ENCODE measurements at places on chromosomes 13 and 19.

DNA sequence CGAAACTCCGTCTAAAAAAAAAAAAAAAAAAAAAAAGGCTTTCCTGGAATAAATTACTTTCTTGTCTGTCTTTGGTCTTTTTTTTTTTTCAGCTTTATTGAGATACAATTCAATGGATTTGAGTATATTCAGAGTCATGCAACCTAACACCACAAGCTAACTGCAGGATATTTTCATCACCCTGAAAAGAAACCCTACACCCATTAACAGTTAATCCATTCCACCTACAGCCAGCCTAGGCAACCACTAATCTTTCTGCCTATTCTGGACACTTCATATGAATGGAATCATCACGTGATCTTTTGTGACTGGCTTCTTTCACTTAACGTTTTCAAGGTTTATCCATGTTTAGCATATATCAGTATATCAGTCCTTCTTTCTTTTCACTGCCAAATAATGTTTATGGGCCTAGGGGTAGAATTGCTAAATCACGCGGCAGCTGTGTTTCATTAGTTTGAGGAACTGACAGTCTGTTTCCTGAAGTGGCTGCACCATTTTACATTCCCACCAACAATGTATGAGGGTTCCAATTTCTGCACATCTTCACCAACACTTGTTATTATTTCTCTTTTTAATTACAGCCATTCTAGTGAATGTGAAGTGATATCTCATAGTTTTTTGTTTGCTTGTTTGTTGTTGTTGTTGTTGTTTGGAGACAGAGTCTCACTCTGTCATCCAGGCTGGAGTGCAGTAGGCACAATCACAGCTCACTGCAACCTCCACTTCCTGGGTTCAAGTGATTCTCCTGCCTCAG is 19.9 kb downstream of the LRFN3 start:
- H3K27ac ChIP-seq, result no peak overlapping the region
- H3K4me1 ChIP-seq, result peaks cover 13% of the 10 kb centered on the region
- DNase-seq, result no peak

GRCh38 chr13:105595471-105595870 is 940.0 kb downstream of the EFNB2 start:
- H3K27ac ChIP-seq, result no peak overlapping the region
- no peak overlapping the region for H3K4me3 ChIP-seq
- no peak for DNase-seq
- no peaks in the 10 kb centered on the region for H3K27me3 ChIP-seq
- no peaks in the 10 kb centered on the region for H3K36me3 ChIP-seq
- H3K4me1 ChIP-seq, result no peaks in the 10 kb centered on the region

GRCh38 chr19:1411255-1412191 is 4.1 kb downstream of the DAZAP1 start:
- H3K4me3 ChIP-seq, result no peak overlapping the region
- peaks cover 18% of the 10 kb centered on the region for H3K36me3 ChIP-seq

DNA sequence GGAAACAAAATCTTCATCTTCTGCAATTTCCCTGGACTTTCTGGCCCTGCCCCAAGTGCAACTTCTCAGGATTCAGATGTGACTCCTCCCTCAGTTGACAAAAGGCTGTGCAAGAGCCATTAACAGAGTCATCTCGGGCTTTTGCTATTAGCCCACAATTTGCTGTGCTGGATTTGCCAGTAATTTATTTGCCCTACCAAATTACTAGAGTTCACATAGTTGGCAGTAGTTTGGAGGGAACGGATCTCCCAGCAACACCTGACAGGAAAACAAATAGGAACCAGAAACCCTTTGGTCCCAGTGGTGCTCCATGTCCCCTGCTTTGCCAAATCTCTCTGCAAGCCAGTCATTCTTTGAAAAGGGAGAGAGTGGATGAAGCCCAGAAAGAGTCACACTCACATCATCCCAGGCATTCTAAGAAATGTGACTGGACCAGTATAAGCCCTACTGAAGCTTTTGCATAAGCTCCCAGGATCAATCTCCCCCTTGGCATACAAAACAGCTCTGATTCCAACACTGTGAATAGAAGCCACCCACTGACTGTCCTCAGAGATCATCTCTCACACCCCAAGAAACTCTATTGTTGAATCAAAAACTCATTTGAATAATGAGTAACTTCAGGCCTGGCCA is 350.1 kb upstream of the NBEA start:
- no peak overlapping the region for H3K4me3 ChIP-seq
- no peaks in the 10 kb centered on the region for H3K36me3 ChIP-seq
- no peaks in the 10 kb centered on the region for H3K27me3 ChIP-seq
- no peak for DNase-seq

GRCh38 chr13:60379837-60380565 is 17.0 kb upstream of the TDRD3 start:
- H3K4me1 ChIP-seq, result no peaks in the 10 kb centered on the region
- no peak for DNase-seq
- no peaks in the 10 kb centered on the region for H3K36me3 ChIP-seq
- H3K4me3 ChIP-seq, result no peak overlapping the region
- no peak overlapping the region for H3K27ac ChIP-seq
- H3K27me3 ChIP-seq, result no peaks in the 10 kb centered on the region

DNA sequence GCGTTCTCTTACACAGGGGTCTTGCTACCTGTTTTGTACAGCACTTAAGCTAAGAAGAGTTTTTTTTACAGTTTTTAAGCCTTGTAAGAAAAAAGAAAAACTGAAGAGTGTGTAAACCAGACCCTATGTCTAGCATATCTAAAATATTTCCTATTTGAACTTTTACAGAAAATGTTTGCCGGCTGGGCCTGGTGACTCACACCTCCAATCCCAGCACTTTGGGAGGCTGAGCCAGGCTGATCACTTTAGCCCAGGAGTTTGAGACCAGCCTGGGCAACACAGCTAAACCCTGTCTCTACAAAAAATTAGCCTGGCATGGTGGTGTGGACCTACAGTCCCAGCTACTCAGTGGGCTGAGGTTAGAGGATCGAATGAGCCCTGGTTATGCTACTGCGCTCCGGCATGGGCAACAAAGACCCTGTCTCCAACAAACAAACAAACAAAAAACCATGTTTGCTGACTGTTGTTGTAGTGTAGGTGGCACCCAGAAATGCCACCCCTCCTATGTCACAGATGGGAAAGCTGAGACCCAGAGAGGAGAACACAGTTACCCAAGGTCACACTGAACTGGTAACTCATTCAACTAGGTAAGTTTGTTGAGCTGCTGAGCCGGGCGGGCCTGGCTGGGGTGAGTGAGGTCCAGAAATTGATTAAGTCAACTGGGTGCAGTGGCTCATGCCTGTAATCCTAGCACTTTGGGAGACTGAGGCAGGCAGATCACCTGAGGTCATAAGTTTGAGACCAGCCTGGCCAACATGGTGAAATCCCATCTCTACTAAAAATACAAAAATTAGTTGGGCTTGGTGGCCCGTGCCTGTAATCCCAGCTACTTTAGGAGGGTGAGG is 1.9 kb upstream of the VASP start:
- no peaks in the 10 kb centered on the region for H3K4me1 ChIP-seq
- no peaks in the 10 kb centered on the region for H3K36me3 ChIP-seq
- H3K27me3 ChIP-seq, result peaks cover 16% of the 10 kb centered on the region
- no peak overlapping the region for H3K27ac ChIP-seq
- no peak for DNase-seq

DNA sequence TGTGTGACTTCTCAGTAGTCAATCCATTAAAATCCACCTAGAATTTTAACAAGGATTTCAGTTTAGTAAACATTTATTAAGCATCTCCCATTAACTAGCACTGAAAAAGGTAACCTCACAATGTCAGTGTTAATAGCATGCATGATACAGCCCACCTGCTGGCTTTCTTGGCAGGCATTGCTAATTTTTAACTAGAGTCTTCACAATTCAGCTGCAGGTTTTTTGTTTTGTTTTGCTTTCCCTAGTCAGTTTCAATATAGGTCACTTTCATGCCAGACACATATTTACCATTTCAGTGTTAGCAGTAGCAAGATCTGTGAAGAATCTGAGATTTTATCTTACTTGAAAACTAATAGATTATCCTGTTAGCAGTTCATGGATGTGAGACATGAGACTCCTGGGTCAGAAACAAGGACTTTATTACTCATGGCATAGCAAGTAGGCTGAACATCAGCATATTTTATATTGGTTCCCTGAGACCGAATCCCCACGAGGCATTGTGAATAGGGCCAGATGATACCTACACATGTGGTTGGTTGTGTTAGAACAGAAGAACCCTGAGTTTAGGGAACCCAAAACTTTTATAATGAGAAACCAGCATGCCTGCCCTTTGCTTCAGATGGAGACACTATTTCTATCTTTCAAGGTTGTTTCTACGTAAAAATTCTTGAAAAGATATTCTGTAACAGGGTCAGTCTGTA is 198.0 kb upstream of the HTR2A start:
- no peaks in the 10 kb centered on the region for H3K4me1 ChIP-seq
- H3K36me3 ChIP-seq, result no peaks in the 10 kb centered on the region
- H3K27me3 ChIP-seq, result no peaks in the 10 kb centered on the region
- no peak for DNase-seq
- no peak overlapping the region for H3K4me3 ChIP-seq

DNA sequence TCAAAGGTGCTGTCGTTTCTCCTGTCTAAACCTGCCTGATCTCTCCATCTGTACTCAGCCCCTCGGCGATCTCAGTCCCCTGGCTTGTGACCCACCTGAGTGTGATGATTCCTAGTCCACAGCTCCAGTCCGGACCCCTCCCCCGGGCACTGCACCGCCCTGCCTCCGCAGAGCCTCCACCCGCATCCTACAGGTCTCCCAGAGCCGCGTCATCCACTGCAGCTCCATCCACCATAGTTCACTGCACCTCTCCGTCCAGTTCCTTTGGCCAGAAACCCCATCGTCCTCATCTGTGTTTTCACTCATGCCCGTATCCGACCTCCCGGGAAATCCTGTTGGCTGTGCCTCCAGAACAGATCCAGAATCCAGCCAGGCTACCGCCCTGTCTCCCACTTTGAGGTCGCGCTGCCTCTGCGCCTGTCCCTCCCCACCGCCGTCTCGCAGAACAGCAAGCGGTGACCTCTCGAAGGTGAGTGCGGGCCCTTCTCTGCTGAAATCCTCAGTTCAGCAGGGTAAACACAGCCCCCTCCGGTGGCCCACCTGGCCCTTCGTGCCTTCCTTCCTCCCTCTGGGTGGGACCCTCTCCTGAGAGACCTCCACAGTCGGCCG is 51.9 kb upstream of the MCF2L start:
- no peaks in the 10 kb centered on the region for H3K27me3 ChIP-seq
- H3K4me1 ChIP-seq, result no peaks in the 10 kb centered on the region
- no peaks in the 10 kb centered on the region for H3K36me3 ChIP-seq
- no peak overlapping the region for H3K27ac ChIP-seq

GRCh38 chr19:23587546-23587945 is 99.5 kb downstream of the ZNF675 start:
- DNase-seq, result no peak
- no peaks in the 10 kb centered on the region for H3K4me1 ChIP-seq
- H3K36me3 ChIP-seq, result no peaks in the 10 kb centered on the region
- no peak overlapping the region for H3K4me3 ChIP-seq
- no peaks in the 10 kb centered on the region for H3K27me3 ChIP-seq

GRCh38 chr19:39085392-39085791 is 1.2 kb downstream of the ACP7 start:
- H3K27me3 ChIP-seq, result no peaks in the 10 kb centered on the region
- H3K4me1 ChIP-seq, result peaks cover 9% of the 10 kb centered on the region
- no peak overlapping the region for H3K27ac ChIP-seq

DNA sequence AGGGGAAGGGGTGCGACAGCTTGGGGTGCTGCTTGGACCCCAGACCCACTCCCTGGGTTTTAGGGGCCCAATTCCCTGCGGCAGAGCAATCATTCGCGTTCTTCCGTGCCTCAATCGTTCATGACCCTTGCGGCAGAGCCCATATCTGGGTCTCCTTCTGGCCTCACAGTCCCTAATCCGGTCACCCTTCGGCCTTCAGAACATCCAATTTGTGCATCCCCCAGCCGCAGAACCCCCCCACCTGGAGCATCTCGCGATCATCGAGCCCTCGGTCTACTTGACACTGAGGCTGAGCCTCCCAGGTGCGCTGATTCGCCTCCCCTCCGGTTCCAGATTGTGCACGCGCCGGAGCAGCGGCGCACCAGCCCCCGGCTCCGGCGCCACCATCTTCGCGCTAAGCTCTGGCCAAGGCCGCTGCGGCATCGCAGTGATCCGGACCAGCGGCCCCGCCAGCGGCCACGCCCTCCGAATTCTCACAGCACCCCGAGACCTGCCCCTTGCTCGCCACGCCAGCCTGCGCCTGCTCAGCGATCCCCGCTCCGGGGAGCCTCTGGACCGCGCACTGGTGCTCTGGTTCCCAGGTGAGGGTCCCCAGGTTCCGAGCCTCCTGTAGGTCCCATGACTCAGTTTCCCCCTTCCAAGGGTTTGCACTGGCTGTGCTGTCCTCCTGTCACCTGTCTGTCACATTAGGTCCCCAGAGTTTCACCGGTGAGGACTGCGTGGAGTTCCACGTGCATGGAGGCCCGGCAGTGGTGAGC is 501 bp downstream of the GTPBP3 start:
- H3K4me1 ChIP-seq, result peaks cover 44% of the 10 kb centered on the region
- no peak for DNase-seq

- no peaks in the 10 kb centered on the region for H3K36me3 ChIP-seq
- H3K4me1 ChIP-seq, result no peaks in the 10 kb centered on the region
- H3K27me3 ChIP-seq, result no peaks in the 10 kb centered on the region
- no peak for DNase-seq
Observed at GRCh38 chr13:72534951-72535640, 192.3 kb downstream of the MZT1 start.

DNA sequence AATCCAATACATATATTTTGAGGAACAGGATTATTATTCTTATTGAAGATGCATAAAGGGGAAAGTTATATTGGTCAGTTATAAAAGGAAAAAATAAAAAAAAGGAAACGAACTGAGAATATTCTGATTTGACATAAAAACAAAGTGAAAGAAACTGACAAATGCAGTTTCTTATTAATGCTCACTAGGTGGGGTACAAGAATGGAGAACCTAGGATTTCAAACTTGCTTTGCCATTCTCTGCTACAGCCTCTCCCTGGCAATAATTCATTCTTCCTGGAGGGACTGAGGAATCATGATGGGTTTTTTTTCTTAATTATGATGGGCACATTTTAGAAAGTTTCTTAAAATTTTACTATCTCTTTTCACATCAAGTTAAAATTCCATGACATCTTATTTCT is 154.9 kb downstream of the PCDH9 start:
- no peaks in the 10 kb centered on the region for H3K27me3 ChIP-seq
- no peaks in the 10 kb centered on the region for H3K4me1 ChIP-seq
- no peak overlapping the region for H3K27ac ChIP-seq
- no peak overlapping the region for H3K4me3 ChIP-seq
- H3K36me3 ChIP-seq, result no peaks in the 10 kb centered on the region
- DNase-seq, result no peak

GRCh38 chr13:37087486-37087885 is 18.0 kb downstream of the CSNK1A1L start:
- DNase-seq, result no peak
- H3K36me3 ChIP-seq, result no peaks in the 10 kb centered on the region
- no peaks in the 10 kb centered on the region for H3K4me1 ChIP-seq
